Substantia nigra (tissue), 51 donors: ENCODE measurements at places on chromosomes 3 and 15.

- DNase-seq = no peak
Measured at GRCh38 chr3:118960876-118961450, 73.7 kb downstream of the IGSF11 start.

- no peak for DNase-seq
Measured at GRCh38 chr3:168414149-168414548, 318.4 kb upstream of the GOLIM4 start.

- DNase-seq = no peak
Measured at GRCh38 chr3:107430214-107430995, 53.2 kb downstream of the CCDC54 start.

GRCh38 chr3:3315846-3316245 is 136.4 kb upstream of the CRBN start:
- no peak for DNase-seq

DNA sequence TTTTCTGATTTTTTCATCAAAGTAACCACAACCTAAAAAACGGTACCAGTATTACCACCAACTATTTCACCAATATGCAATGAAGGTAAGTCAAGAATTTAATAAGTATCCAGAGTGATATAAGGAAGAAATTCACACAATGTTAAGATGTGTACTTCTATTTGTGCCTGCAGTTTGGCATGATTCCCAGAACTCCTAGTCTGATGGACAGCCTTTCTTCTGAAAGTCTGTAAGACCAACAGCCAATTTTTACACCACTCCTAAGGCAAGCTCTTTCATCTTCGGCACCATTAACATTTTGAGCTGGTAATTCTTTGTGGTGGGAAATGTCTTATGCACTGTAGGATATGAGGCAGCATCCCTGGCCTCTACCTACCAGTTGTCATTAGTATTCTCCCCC is 108.3 kb downstream of the VPS13C start:
- no peak for DNase-seq

DNA sequence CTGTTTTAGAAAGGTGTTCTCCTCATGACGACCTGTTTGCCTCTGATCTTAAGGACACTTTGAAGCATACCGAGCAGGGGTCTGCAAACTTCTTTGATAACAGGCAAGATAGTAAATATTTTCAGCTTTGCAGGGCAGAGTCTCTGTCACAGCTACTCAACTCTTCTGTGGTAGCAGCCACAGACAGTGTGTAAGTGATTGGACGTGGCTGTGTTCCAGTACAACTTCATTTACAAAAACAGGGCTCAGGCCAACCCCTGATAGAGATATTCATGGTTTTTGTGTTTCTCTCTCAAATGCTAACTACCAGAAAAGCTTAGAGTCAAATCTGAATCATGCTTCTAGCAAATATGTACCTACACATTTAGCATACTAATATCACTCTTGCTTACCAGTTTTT is 51.5 kb downstream of the TGFBR2 start:
- DNase-seq = no peak

DNA sequence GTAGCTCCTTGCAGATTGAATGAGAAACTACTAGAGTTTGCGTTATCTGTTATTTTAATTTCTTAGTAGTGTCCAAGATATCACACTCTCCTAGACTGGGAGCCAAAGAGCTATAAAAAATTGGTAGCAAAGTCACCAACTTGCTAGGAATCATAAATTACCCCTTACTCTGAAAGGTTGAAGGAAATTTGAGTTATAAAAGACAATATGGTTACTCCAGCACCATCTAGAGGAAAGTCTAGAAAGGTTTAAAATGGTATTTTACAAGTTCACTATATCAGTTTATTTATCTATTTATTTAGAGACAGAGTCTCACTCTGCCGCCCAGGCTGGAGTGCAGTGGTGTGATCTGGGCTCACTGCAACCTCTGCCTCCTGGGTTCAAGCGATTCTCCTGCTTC is 121.6 kb downstream of the RBPMS2 start:
- DNase-seq = no peak

DNA sequence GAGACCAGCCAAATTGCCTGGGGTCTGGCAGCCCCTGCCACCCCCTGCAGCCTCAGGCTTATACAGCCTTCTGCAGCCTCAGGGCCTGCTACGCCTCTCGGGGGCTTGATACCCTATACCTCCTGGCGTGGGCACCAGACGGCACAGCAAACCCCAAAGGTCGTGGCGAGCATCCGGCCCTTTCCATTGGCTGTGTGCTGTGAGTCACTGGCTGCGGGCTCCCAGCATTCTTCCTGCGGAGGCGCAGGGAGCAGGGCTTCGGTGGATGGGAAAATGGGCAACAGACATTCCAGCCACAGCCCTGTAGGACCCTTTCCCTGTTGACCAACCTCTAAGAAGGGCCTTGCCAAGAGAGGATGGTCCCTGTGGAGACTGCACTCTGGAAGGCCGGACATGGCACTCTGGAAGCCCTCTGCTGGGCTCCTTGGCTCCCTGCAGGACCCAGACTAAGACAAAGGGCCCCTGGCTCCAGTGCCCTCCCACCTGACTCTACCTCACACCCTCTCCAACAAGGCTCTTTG is 59.6 kb downstream of the ITGA11 start:
- no peak for DNase-seq

- no peak for DNase-seq
Measured at GRCh38 chr3:34856081-34856947, 783.0 kb upstream of the ARPP21 start.

GRCh38 chr3:126706631-126707030 is 2.6 kb downstream of the CHCHD6 start:
- no peak for DNase-seq

DNA sequence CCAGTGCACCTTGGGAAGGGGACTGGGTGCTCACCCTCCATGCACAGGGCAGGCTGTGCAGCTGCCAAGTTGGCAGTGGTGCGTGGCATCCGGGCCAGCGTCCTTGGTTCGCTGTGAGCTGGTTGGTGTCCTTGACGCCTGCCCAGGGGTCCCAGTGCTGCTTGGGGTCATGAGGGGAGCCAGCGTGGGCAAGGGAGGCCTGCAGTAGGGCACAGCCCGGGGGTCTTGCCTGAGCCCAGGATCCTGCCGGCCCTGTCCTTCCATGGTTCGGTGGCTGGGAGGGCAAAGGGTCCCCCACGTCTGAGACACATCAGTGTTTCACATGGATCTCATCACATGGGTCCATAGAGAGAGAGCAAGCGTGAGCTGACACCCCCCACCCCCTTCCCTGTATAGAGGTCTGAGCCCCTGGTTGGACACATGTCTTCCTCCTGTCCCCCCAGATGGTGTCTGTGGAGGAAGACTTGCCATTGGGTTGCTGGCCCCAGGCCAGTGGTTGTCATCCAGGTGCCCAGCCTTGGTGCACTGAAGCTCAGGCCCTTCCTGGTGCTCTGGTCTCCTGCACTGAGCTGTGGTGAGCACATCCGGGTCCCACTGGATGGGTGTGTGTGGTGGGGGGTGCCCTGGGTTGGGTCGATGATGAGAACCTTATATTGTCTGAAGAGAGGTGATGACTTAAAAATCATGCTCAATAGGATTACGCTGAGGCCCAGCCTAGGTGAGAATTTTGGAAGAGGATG is 232.3 kb downstream of the SNRPN start:
- DNase-seq = no peak

GRCh38 chr3:140023616-140024530 is 88.9 kb downstream of the CLSTN2 start:
- peak; percentile 40 for DNase-seq

DNA sequence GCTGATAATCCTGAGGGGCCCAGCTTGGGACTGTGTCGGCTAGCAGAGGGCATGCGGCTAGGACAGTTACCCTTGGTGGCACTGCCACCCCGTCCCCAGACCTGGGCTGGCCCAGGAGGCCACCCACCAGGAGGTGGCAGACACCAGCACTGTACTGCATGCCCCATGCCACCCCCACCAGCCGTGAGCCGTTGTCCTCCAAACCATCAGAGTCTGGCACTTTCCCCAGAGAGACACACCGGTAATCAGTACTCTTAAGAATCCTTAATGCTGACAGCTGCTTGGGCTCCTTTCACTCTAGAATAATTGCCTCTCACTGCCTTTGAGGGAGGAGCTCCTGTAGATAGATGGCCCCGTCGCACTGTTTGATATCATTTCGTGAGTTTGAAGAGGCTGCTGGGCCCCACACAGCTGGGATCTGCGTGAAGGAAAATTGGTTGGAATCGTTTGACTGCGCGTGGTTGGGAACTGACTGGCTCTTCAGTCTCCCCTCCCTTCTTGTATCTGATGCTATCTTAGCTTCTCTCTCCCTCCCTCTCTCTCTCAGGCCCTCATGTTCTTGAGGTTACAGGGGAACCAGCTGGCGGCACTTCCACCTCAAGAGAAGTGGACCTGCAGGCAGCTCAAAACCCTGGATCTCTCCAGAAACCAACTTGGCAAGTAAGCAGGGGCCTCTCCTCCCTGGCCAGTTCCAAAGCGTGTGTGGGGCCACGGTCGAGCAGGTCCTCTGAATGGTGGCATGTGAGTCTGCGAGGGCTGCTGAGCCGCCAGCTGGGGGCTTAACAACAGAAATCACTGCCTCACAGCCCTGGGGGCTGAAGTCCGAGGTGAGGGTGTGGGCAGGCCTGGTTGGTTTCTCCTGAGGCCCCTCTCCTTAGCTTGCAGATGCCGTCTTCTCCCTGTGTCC is 94.9 kb downstream of the LRRK1 start:
- DNase-seq = no peak

GRCh38 chr3:146715170-146715569 is 110.0 kb upstream of the PLSCR5 start:
- DNase-seq = no peak

DNA sequence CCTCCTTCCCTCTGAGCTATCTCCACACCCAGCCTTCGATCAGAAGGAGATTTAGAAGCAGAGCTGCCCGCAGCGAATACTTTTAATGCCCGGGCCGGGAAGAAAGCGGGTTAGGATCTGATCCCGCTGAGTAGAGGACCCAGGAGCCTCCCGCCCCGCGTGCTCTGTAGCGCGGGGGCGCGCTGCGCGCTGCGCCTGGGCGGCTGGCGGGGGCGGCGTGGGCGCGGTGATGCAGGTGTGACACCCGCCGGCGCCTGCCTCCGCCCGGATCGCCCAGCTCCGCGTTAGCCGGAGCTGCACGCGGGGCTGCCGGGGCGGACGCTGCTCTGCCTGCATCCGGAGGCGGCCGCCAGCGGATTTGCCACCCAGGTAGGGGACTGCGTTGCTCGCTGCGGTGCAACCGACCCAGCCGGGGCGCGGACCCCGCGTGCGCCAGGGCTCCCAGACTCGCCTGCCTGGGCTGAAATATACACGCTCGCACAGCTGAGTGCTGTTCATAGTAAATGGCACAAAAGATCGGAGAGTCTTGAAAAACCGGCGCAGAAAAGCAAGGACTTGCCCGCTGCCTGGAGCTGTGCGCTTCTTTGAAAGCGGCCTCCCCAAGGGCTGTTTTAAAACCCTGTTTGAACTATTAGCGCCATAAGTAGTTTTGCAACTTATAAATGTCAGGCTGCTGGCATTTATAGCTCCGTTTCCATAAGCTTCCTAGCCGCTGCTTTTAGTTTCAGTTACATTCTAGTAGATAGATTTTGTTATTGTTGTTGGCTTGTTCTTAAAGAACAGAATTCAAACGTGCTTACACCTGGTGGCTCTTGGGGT is at the start of gene SV2B:
Gene SV2B (plus strand): TSS at position 263 of the 819 bp plus-strand sequence. CDS start 126,007 bp downstream, outside the sequence.
- no peak for DNase-seq

DNA sequence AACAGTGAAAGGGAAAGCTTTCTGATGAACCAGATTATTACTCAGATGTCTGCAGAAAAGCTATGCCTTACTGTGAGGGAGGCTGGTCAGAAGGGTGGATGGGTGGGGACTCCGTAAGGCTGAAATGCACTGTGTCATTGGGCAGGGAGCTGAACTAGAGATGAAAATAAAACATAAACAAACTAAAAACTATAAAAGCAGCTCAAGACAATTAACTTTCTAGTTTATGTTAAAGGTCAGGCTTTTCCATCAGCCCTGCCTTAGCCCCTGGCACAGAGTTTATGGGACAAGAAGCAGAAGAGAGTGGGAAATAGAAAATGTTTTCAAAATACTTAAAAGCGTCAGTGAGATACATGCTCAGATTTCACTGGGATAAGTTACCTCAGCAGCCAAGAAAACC is 310.0 kb upstream of the UBE2E2 start:
- no peak for DNase-seq

DNA sequence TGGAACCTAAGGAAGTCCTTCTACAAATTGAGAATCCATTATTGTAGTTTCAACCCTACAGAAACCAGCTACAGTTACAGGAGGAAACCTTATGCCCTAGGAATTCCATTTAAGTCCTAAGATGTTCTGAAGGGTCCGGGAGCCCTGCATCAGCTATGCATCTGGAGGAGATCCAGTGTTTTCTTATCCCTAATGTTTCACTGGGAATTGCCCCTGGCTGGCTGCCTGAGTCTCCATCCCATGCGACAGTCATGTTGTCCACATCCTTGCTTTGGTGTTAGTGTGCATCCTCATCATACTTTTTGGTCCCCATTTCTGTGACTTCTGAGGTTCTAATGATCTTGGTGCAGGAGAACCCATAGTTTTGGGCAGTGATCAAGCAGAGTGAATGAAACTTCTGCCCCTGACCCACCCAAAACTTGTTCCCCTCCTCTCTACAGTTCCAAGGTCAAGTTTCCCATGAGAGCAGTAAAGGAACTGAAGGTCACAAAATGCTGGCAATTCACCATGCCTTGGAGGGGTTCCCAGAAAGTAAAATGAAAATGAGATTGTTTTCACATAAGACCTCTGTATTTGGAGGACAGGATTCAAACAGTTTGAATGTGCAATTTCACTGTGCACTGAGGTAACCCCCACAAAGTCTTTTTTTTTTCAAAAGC is 121.9 kb upstream of the PHLDB2 start:
- DNase-seq = no peak

DNA sequence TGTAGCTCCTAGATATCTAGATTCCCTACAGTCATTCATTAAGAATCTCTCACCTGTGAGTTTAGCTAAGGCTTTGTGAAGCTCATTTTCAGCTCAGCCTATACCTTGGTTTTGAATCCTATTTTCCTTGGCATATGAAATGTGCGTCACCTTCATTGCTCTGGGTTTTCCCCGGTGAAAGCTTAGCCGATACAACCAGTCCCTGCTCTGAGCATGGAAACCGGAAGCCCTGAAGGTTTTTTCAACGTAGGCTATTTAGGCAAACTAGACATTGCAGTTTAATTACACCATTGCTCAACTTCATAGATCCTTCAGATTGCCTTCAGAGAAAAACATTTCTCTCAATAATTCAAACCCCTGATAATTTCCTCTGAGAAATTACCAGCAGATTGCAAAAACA is 206.8 kb upstream of the TPRG1 start:
- DNase-seq = no peak

GRCh38 chr3:2130726-2131125 is 32.1 kb downstream of the CNTN4 start:
- DNase-seq = no peak

DNA sequence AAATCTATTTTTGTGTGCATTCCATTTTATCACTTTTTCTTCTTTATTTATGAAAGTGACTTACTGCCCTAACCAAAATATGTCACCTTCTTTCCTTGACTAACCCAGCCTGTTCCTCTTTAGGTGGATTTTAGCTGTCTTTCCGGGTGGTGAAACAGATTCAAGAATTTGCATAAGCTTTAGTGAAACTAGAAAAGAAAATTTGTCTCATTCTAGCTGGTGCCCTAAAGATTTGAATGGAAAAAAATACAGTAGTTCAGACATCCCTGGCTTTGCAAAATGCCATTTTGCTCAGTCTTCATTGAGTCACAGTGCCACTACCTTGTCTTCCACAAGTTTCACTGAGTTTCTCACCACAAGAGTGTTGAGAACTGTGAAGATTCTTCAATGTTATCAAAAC is 28.2 kb upstream of the CCDC50 start:
- no peak for DNase-seq
